Dermis blood vessel endothelial cell (primary cell): ENCODE measurements at places on chromosomes 11 and 22. TPM values are rescaled to one million over a fixed set of nuclear protein-coding genes. Genes with fewer than 3 reads are reported as not detected.

Gene APOL5
- not detected in 2 replicates for total RNA-seq

Gene SORL1
- 0.05 and 0.17 TPM in 2 replicates for total RNA-seq

Gene ASPHD2
- total RNA-seq = 1.0 and 1.2 TPM in 2 replicates

Gene OR5AR1
- total RNA-seq = not detected in 2 replicates

Gene CARNS1
- total RNA-seq = 0.17 and 0.23 TPM in 2 replicates

Gene TP53AIP1
- total RNA-seq = not detected in 2 replicates
